Natural killer cell (primary cell): ENCODE measurements at places on chromosomes 6 and 20. TPM values are rescaled to one million over a fixed set of nuclear protein-coding genes. Genes with fewer than 3 reads are reported as not detected.
A peak's percentile ranks its signal among the peaks of the same experiment; 100 is the strongest.

- no peaks in the 10 kb centered on the region for H3K36me3 ChIP-seq
- H3K27me3 ChIP-seq: no peaks in the 10 kb centered on the region
- H3K4me1 ChIP-seq: no peaks in the 10 kb centered on the region
- DNase-seq: no peak
Observed at GRCh38 chr6:143158113-143158581, 97.5 kb downstream of the AIG1 start.

Gene FAM83C
- total RNA-seq: not detected

DNA sequence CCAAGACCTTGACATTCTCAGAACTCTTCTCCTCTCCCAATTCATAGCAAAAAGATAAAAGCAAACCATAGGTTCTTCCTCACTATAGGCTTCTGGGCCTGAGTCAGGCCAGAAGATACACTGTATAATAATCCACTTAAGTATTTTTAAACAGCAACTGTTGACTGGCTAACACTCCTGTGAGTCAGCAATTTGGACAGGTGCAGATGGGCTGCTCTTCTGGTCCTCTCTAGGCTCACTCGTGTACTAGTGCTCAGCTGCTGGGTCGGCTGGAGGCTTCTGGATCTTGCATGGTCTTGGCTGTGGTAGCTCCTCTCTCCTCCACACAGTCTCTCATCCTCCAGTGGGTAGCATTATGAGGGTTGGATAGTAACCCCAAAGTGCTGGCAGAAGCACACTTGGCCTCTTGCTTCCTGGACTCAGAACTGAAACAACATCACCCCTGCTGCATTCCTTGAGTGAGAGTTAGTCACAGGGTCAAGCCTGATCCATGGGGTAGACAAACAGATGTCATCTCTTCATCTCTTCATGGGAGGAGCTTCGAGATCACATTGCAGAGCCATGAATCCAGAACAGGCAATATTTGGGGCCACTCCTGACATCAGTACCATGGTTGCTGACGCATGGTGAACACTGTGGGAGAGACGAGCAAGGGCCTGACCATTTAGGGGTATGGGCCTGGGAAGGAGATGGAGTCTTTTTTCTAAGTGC lies 86.9 kb downstream of the C6orf118 start:
- H3K4me3 ChIP-seq: no peak overlapping the region
- H3K36me3 ChIP-seq: no peaks in the 10 kb centered on the region
- DNase-seq: no peak
- no peak overlapping the region for H3K27ac ChIP-seq

Gene CHMP4B
- total RNA-seq: 74.0 TPM

DNA sequence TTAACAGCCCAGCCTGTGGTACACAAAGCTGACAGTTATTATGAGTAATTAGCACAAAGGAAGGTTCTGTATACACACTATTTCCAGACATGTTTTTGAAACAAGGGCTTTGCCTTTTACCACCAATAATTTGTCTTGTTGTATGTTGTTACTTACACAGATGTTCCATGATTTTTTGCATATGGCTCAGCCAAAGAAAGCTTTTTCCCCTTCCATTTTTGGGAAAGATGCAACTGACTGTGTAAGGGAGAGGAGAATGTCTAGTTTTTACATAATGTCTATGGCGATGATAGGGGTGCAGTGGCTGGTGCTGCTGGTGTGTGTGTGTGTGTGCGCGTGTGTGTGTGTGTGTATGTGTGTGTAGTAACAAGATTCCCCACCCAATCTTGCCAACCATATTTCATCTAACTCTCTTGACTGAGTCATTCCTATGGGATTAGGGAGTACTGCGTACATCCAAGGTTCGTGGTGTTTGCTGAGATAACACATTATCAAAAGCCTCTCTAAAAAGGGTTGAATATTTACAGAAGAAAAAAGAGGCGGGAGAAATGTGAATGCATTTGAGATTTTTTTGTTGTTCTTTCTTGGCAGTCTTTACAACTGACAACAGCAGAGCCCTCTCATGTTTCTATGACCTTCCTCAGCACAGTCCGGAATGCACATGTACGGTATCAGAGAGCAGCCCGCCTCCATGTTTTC lies 192.2 kb downstream of the GMPR start:
- H3K36me3 ChIP-seq: peaks cover 2% of the 10 kb centered on the region
- no peaks in the 10 kb centered on the region for H3K27me3 ChIP-seq
- no peak overlapping the region for H3K27ac ChIP-seq
- no peaks in the 10 kb centered on the region for H3K4me1 ChIP-seq

Gene OLIG3
- total RNA-seq: not detected

DNA sequence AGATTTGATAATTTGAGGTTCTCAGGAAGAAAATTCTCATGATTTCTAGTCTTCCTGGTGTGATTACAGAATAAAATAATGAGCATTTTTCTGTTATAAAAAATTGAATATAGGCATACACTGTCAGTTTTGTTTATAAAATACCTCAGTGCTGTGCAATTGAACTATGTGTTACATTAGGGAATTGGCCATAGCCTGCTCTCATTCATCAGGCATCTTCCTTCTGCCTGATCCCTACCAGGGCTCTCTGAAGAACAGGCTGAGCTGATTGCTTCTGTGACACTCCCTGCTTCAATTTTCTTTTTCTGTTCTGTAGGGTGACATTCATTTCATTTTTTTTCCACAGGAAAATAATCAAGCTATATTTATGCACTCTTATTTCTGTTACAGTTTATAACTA lies 162.8 kb downstream of the PHF3 start:
- no peaks in the 10 kb centered on the region for H3K4me1 ChIP-seq
- H3K27me3 ChIP-seq: no peaks in the 10 kb centered on the region
- no peak overlapping the region for H3K4me3 ChIP-seq
- H3K27ac ChIP-seq: no peak overlapping the region
- no peaks in the 10 kb centered on the region for H3K36me3 ChIP-seq
- no peak for DNase-seq

- no peaks in the 10 kb centered on the region for H3K27me3 ChIP-seq
- DNase-seq: no peak
- no peaks in the 10 kb centered on the region for H3K36me3 ChIP-seq
Observed at GRCh38 chr6:1796706-1797529, 187.2 kb downstream of the FOXC1 start.

- no peak overlapping the region for H3K4me3 ChIP-seq
- peaks cover 4% of the 10 kb centered on the region for H3K36me3 ChIP-seq
- H3K27ac ChIP-seq: no peak overlapping the region
- no peaks in the 10 kb centered on the region for H3K27me3 ChIP-seq
- DNase-seq: peak; percentile 28
Observed at GRCh38 chr6:144602523-144603180, 317.5 kb downstream of the UTRN start.

DNA sequence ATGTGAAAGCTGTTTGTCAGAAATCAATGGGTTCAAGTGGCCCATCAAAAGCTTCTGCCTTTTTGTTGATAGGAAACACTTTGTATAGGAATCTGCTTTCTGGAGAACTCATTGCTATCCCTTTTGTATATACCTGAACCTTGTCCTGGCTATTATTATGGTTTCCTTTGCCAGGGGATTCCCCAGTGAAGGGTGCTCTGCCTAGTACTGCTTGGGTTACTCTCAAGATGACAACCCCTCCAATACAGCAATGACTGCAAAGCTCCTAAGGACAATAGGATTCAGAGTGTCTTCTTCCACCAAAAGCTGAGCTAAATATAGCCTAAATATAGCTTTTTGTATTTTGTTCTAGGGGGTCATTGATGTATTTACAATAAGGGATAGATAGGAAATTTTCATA lies 54.0 kb upstream of the PTPRK start:
- no peak overlapping the region for H3K4me3 ChIP-seq
- no peaks in the 10 kb centered on the region for H3K4me1 ChIP-seq
- no peak for DNase-seq

Gene PCK1
- total RNA-seq: not detected

Gene NOX3
- not detected for total RNA-seq
